Eye (tissue), 1 donor: ENCODE measurements at places on chromosomes 1 and 21.

GRCh38 chr1:224676551-224676950 is 60.4 kb downstream of the CNIH3 start:
- DNase-seq, result peak; percentile 63

GRCh38 chr1:67721650-67722291 is 36.8 kb downstream of the GADD45A start:
- DNase-seq, result no peak

DNA sequence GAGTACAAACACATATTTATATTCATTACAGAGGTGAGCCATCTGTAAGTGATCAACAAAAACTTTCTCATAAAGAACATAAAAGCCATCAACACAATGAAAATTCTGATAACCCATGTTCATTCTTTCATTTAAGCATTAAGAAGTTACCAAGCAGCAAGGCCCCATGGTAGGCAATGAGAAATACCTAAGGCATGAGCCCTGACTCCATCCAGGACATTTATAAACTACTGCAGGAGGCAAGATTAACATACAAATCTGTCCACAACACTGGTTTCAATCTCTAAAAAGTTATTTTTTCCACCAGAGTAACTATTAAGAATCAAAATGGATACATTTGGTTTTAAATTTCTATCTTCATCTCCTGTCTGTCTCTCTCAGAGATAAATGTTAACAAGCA is 76.1 kb downstream of the SIPA1L2 start:
- no peak for DNase-seq

DNA sequence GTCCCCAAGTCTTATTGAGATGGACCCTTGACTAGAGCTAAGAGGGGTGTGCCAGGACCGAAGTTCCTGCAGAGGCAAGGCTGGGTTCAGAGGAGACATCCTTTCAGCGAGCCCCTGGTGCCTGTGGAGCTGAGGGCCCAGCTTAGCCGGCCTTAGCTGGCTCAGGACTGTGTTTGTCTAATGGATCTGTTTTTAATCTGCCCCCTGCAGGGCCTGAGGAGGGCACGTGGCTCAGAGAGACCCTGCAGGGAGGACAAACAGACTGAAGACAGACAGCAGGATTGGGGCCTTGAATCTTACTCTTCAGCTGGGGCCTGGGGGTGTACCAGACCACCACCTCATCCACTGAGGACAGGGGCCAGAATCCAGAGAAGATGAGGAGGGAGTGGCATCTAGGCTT is 1.6 kb downstream of the CRABP2 start:
- DNase-seq, result peak; percentile 53
